ENCODE measurements at places on chromosomes 5 and 9.

- no peak for DNase-seq
Measured at GRCh38 chr5:138900281-138900965, 25.3 kb upstream of the LRRTM2 start.

DNA sequence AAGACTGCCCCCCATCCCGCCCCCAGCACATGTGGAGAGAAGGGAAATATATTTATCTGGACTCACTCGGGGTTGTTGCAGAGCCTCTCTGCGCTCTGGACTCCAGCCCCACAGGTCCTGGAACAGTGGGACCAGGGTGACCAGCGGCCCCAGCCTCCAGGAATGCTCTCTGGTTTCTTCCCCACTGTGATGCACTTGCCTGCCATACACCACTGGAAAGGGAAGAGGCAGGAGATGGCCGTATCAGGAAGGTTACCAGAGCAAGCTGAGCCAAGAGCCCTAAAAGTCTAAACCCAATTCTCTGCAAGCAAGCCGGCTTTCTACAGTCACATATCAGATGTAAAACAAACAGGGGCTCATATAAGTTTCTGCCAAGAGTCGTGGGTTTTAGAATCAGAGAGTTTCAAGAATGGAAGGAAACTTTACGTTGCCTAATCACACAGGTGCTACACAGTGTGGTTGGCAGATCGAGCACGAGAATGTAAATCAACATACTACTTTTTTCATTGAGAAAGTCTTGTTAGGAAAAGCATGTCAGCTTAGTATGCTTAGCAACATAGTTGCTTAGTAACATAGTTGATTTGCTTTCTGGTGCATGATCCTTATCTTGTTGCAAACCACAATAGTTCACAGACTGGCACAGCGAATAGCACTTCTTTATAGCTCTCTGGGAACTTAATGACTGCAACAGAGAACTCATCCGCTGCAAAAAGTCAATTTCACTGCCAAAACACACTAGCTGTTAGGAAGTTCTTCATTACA is 201.2 kb downstream of the TARS1 start:
- no peak for DNase-seq

DNA sequence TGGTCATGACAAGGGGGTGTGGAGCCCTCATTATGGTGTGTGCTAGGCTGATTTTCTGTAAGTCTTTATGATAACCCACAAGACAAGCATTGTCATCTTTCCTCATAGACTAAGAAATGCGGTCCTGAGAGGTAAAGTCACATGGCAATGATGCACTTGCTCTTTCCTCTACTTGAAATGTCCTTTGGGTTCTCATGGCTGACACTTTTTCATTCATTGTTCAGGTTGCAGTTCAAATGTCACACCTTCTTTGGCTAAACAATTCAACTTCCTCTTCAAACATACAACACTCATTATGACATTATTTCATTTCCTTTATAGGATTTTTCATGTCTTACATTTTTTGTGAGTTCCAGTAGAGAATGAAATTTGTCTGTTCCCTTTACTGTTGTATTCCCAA is 323.6 kb upstream of the PRR16 start:
- no peak for DNase-seq

DNA sequence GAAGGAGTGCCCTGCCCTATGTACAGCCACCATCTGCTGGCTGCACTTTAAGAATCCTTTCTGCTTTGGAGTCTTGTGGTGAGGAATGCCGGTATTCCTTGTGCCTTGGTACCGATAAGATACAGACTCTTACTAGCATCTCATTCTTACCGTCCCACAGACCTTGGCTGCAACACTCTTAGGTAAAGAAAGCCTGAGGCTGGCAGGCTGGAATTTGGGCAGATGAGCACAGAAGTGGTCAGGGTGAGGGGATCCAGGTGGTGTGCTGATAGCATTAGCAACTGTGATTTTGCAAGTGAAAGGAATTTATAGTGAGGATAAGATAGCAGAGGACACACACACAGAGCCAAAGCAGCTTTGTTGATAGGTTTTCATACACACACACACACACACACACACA is 198.1 kb downstream of the ENC1 start:
- DNase-seq = no peak

DNA sequence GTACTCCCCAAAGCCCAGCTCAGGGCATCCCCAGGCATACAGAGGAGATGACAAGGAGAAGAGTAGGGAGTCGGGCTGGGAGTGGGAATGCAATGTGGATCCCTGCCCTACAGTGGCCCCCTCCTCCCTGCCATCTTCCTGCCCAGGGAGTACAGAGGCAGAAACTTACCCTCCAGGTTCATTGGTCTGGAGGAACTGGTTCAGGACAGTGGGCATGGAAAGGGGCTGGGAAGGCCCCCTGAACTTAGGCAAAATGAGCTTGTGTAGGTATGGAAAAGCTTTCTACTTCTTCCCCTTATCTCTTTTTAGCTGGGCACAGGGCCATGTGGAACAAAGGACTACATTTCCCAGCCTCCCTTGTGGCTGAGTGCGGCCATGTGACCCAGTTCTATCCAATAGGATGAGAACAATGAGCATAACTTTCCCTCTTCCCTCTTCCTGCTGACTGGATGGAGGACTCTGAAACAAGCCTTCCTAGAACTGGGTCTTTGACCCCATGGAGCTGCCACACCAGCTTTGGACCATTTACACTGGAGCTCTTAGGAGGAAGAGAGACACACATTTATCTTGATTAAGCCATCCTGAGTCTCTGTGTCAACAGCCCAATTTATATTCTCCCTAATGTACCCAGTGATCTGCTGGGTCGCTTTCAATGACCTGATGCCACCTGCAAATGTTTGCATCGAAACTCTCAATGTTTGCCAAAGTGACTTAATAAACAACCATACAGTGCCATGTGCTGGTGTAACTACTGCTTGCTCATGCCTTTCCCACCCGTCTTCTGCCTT is 25.0 kb upstream of the HMCN2 start:
- DNase-seq = no peak

- DNase-seq = no peak
Measured at GRCh38 chr5:4905674-4906520, 234.2 kb upstream of the ADAMTS16 start.

DNA sequence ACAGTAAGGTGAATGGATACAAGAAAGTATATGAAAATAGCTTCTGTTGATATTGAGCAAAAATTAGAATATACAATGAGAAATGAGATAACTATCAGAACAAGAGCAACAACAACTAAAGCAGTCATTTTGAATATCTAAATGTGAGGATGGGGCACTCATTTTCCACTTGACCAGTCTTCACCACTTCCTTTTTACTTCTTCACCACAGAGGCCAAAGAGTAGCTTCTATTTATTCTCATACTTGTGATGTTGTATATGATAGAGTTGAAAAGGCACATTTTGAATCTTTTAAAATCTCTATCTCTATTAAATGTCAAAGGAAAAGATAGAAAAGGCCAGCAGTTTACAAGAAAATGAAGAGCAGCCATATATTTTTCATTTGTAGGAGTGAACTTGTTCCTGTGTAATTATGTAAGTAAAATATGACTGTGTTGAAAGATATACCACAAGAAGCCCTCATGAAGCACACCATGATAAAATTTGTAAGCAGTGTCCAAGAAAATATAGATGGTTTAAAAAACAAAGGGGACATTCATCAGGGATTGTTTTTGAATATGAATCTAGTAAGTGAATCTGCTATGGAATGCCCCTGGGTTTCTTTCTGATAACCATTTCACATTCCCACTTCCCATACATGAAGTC is 39.2 kb downstream of the ADAMTS19 start:
- DNase-seq = no peak

DNA sequence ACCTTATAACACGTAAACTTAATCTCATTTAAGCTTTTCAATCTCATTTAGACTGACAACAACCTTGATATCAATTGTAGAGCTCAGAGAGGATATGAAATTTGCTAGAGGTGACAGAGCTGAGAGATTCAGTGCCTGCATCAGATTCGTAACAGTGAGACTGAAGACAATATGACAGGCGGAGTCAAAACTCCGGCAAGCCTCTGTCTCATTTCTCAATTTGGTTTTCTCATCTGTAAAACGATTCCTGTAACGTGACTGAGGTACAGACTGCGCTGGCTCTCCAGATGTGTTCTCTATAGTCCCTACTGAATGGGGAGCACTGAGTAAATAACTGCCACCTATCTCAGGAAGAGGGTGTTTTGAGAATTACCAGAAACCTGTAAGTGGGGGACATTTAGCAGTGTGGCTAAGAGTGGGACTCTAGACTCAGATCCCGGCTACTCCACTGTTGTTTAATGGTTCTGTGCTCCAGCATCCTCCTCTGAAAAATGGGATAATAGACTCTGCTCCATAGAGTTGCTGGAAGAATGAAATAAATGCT is 3.0 kb upstream of the MCIDAS start:
- no peak for DNase-seq

DNA sequence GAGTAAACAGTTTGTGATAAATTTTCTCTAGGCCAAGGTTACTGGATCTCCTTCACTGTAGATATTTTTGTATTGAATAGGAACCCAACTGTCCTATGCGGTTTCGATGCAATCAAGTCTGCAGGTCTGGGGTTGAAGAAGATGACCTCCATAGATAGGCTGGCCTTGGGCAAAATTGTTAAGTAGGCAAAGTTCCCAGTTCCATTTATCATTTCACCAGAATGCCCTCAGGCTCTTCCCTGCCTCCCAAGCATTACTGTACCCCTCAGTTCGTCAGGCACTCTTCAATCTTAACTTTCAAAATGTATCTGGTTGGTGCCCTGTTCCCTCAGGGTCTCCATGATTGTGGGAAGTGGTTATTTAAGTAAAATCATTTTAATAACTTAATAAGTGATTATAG is 1802.9 kb upstream of the WWC1 start:
- DNase-seq = no peak

DNA sequence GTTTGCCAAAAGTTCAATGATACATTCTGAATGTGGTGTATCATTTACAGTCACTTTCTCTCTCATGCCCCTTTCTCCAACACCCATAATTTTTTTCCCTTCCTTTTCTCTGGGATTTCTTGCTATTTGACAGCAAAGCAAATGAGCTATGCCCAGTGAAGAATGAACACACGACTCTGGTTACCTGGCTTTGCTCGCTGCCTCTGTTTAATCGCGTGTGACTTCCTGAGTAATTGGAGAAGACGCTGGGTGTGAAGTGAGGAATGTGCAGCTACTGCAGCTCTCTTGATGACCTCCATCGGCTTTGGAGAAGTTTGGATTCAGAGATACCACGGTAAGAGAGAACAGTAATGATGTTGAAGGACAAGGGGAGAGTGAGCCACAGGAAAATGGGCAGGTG is 651.8 kb downstream of the KIF4B start:
- no peak for DNase-seq

DNA sequence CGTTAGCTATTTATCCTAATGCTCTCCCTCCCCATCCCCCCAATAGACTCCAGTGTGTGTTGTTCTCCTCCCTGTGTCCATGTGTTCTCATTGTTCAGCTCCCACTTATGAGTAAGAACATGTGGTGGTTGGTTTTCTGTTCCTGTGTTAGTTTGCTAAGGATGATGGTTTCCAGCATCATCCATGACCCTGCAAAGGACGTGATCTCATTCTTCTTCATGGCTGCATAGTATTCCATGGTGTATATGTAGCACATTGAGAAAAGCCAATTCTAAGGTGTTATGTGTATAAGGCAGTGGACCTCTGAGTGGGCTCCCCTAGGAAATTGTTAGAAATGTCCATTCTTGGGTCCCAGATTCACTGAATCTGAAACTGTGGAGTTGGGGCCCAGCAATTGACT is 103.1 kb upstream of the MYO10 start:
- no peak for DNase-seq

DNA sequence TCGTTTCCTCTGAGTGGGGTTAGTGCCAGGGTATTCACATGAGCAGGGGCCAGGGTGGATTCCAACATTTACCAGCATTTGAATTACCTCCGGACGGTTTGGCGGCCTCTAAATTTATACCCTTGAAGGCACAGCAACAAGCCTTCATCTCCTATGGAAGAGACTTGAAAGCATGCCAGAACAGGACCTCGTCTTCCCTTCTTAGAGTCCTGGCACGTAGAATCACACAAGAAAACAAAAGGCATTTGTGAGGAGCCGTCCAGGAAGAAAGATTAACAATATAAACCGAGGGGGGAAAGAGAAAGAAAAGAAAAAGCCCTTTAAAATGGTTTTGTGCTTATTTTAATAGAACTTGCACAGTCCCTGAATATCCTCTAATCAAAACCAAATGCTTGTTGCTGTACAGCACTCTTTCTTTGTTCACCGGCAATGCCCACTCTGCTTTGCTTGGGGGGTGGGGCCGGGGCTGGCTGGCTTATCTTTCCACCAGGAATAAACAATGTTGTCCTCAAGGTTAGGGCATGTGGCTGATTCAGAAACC is 575.8 kb upstream of the ZNF462 start:
- no peak for DNase-seq

GRCh38 chr5:109945097-109945678 is 255.5 kb downstream of the MAN2A1 start:
- no peak for DNase-seq

DNA sequence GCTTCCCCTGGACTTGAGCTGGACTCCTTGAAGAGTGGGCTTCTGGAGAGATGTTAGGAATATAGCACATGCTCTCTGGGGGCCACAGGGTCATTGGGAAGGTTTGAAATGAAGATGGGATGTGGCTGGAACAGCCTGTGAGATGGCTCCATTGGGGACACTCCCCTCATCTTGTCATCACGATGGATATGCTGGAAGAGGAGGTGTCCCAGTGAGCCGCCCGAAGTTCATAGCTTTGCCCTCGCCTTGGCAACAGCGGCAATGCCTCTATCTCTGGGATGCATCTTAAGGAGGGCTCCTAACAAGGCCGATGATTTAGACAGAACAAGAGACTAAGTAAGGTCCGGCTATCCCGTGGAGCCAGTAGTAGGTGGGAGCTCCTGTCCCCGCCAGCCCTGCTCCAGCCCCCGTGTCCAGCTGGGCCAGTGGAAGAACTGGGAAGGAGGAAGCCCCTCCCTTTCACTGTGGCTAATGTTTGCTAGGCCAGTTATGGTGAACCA is 23.9 kb downstream of the AMBP start:
- no peak for DNase-seq

DNA sequence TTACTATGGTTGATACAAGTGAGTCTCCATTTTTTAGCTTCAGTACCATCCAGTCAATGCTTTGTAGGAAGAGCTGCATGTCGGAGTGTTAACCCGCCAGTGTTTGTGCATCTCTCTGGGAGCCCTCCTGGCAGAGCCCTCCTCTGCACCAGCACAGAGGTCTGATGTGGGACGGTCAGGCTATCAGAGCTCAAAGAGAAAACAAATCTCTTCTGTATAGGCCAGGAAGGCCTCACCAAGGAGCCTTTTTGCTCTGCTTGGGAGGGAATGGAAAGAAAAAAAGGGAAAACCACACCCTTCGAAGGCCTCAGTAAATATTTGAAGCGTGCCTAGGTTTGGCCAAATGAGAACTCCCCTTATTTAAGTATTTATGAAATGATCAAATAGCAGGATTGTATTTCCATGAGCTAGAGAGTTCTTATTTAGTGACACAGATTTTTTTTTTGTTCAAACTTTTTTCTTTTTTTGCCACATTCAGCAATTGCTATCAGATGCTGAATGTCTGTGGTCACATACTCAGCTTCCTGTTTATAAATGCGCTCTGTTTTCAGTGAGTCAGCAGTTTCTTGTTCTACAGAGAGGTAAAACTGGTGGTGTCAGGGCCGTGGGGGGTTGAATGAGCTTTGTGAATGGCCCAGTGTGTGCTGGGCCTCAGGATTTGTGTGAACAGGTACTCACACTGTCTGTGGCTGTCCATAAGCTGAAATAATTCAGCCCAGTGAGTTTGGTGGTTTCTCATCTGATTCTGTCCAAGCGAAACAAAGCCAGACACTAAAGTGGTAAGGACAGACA is 226.6 kb downstream of the SNX18 start:
- DNase-seq = no peak

GRCh38 chr5:112124788-112125187 is 294.3 kb downstream of the EPB41L4A start:
- no peak for DNase-seq

Data from activated CD4-positive, alpha-beta T cell treated with anti-CD3 and anti-CD28 coated beads, Interleukin-2, amount 50 U/mL, for 24 hours (primary cell).